ENCODE measurements at places on chromosomes 12 and 14.

GRCh38 chr12:109868182-109869051 is 11.9 kb downstream of the GLTP start:
- DNase-seq: no peak

DNA sequence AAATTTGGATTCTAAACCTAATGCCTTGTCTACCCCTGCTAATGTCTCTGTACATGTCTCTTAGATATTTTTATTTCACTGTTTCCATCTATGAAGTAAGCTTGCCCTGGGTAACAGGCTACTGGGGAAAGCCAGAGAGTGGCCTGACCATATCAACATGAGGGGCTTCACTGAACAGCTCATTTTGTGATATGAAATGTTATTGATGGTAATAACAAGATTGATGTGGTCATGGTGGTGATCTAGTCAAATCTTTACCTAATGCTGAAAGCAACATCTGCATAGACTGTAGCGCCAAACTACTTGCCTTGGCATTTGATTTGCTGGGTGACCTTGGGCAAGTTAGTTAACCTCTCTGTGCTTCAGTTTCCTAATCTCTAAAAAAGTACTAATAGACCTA is 9.9 kb upstream of the DYRK2 start:
- DNase-seq: no peak

GRCh38 chr14:39763402-39763890 is 331.2 kb upstream of the FBXO33 start:
- no peak for DNase-seq

GRCh38 chr12:6180268-6181051 is 19.7 kb upstream of the CD9 start:
- DNase-seq: no peak

GRCh38 chr14:79690960-79691359 is 520.3 kb downstream of the DIO2 start:
- DNase-seq: no peak

- DNase-seq: no peak
These were observed 88.4 kb downstream of the C12orf75 start for GRCh38 chr12:105418821-105419291.

DNA sequence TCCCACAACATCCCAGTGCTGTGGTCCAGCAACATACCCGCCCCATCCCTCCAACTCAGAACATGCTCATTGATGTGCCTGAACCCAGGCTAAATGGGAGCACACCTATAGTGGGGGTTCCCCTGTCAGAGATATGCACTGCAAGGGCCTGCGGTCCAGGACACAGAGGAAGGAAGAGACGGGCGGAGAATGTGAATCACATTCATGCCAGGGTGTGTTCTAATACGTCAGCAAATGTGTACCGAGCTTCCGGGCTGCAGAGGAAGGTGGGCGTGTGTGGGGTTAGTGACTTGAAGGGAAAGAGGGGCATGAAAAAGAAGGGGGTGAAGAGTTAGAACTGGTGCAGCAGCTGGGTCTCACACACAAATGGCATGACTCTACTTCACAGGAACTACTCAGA is 83.7 kb downstream of the DPF3 start:
- no peak for DNase-seq

GRCh38 chr12:67498991-67499390 is 149.6 kb upstream of the DYRK2 start:
- no peak for DNase-seq

- peak; percentile 34 for DNase-seq
These were observed 431 bp upstream of the RHOJ start for GRCh38 chr14:63203618-63204406.

DNA sequence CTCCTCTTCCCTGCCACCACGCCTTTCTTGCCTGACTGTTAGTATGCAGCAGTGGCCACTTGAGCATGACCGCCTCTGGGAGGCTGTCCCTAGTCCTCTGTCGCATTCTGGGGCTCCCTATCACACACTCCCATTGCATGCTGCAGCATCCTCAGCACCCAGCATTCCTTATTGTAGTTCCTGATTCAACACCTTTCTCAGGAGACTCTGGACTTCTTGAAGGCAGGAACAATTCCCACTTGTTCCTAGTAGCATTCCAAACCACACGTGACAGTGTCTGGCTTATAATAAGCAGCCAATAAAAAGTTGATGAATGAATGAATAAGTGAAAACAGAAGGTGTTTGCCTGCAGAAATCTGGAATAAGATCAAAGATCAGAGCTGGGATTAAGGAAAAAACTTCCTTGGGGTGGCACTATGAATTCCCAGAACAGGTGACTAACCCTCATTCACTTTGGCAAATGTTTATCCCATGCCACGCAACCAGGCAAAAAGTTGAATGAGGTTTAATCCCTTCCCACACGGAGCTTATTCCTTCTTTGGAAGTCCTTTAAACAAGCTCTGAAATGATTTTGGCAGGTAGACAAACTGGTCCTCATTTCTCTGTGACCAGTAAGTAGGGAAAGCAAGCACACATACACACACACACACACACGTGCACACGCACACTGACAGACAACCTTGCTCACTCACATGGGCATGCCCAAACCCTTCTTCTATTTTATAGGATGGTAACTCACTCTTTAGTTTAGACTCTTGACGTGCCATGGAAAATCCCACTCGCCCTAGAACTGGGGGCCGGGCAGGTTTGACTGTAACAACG is 26.5 kb downstream of the NTF3 start:
- DNase-seq: no peak

- DNase-seq: no peak
These were observed 179.2 kb downstream of the CCDC91 start for GRCh38 chr12:28369483-28369882.

DNA sequence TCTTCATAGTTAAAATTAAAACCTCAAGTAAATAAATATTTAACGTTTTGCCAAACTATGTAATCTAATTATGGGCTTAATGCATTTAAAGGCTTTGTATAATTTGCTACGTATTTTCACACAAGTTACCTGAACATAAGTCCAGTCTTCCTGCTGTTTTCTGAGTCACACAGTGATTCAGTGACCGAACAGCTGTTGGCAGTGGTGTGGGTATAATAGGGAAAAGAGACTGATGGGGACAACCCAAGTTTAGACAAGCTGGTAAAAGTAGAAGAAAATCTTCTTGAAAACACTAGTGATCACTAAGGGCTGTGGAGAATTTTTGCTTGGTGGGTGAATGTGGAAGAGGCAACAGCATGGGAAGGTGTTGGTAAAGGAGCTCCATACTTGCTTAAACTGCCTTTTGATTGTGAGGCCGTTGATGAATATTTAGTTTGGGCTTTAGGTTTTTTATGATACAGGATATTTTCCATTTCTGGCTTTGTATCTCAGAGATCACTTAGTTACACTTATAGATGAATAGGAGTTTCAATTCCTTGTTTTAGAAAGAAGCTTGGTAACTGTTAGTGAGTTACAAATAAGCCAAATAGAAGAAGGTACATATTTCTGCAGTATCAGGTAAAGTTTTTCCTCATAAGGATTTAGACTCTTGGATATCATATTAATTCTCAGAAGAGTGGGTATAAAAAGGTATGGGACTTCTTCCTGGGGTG is 23.9 kb downstream of the LRRK2 start:
- DNase-seq: no peak

- no peak for DNase-seq
These were observed 264.4 kb downstream of the FOXG1 start for GRCh38 chr14:29030970-29031369.

- DNase-seq: no peak
These were observed 135.2 kb downstream of the NUBPL start for GRCh38 chr14:31696378-31696777.

GRCh38 chr14:64680714-64681065 is 23.5 kb upstream of the PLEKHG3 start:
- DNase-seq: no peak

DNA sequence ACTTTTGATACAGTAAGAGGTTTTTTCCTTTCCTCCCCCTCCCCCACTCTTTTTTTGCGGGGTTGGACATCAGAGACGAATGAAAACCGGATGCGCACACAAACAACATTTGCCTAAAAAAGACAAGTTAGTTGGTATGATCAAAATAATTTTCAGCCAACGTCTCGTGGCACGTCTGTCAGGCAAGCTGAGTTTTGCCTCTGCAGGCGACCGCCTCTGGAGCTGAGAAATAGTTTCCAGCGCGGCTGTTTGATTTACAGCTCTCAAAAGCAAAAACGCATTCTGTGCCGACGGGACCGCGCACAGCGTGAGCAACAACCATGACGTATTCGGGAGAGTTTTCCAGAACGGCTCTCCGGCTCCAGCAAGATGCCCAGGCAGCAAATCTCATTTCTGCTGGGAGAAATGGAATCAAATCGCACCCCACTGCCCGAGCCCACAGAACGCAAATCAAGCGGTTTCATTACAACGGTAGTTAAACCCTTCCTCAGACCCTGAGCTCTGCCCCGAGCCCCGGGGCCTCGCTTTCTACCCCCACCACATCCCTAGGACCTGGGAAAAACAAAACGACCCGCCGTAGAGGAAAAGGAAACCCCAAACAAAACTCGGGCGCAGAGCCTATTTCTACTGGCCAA is 14.2 kb upstream of the CALM1 start:
- DNase-seq: peak; percentile 24

- DNase-seq: no peak
These were observed 76.5 kb downstream of the SNAPC1 start for GRCh38 chr14:61838661-61839245.

- DNase-seq: no peak
These were observed 2.1 kb upstream of the NDRG2 start for GRCh38 chr14:21026988-21027315.

- DNase-seq: no peak
These were observed 148.8 kb upstream of the GARIN6 start for GRCh38 chr12:99498756-99499155.

DNA sequence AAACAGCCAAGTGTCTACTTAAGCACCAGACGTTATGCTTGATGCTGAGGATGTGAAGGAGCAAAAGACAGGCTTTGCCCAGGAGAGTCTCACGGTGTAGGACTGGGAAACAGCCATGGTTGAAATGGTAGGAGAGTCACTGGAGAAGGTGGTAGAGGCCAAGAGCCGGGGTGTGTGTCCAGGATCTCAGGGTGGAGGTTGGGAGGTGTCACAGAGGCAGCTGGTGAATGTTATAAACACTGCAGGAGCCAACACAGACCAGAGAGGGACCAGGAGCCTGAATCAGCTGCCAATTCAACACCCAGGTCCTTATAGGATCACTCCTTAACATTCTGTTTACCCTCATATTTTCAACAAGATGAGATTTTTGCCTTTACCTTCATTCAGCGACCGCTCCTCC is 7.5 kb downstream of the NID2 start:
- no peak for DNase-seq

GRCh38 chr14:89201645-89202044 is 215.4 kb downstream of the FOXN3 start:
- no peak for DNase-seq

DNA sequence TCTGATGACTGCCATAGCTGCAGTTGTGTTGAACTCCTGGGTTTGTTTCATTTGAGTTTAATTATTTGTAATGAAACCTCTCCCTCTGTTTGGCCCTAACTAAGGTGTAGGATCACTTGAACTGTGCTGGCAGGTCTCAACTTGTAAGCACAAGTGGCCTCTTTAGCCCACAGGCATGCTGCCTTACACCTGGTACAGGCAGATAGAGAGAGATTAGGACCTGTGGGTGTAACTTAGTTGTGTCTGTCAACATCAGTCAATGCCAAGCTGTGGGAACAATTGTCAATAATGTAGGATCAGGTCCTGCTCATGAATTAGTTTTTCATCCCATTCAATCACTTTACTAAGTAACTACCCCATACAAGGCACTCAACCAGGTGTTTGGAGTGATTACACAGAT is 263.0 kb upstream of the G2E3 start:
- DNase-seq: no peak

DNA sequence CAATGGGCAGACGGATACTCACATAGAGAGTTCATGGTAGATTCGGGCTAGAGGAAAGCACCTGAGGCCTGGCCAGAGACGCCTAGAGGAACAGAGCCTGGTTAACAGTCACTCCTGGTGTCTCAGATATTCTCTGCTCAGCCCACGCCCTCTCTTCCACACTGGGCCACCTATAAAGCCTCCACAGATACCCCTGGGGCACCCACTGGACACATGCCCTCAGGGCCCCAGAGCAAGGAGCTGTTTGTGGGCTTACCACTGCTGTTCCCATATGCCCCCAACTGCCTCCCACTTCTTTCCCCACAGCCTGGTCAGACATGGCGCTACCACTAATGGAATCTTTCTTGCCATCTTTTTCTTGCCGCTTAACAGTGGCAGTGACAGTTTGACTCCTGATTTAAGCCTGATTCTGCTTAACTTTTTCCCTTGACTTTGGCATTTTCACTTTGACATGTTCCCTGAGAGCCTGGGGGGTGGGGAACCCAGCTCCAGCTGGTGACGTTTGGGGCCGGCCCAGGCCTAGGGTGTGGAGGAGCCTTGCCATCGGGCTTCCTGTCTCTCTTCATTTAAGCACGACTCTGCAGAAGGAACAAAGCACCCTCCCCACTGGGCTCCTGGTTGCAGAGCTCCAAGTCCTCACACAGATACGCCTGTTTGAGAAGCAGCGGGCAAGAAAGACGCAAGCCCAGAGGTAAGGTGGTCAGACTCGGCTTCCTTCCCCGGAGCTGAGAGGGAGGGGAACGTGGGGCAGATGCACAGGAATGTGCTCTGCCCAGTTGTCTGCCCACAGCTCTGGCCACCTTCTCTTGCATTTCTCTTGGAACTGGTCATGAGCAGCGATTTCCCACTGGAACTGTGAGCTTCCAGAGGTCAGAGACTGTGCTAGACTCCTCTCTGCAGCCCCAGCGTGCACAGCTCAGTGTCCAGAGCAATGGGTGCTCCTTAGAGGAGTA is at the start of gene CD4:
Gene CD4, plus strand, starts transcription at position 557 of the 953 bp plus-strand sequence. CDS start 10,611 bp downstream, outside the sequence.
- no peak for DNase-seq

GRCh38 chr14:101501341-101501740 is 60.0 kb upstream of the DIO3 start:
- DNase-seq: no peak

DNA sequence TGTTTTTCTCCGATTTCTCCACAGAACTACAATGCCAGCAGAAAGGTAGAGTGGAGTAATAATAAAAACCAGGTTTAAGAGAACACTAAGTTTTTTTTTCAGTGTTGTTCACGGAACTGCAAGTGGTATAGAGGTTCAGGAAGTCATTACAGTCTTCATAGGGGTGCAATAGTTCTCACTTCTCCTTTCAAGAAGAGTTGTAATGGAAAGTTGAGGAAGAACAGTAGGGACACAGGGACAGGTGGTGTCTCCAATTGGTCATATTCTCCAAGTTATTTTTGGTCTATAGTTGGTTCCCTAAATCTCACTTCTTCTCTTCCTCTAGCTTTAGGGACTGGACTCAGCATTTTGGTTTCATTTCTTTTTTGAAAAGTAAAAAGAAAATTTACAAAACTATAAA is 894.0 kb downstream of the NRXN3 start:
- no peak for DNase-seq

GRCh38 chr12:132588821-132589669 is 21.3 kb downstream of the LRCOL1 start:
- DNase-seq: no peak
